ENCODE measurements at places on chromosomes 3 and 15.
A peak's percentile ranks its signal among the peaks of the same experiment; 100 is the strongest.

DNA sequence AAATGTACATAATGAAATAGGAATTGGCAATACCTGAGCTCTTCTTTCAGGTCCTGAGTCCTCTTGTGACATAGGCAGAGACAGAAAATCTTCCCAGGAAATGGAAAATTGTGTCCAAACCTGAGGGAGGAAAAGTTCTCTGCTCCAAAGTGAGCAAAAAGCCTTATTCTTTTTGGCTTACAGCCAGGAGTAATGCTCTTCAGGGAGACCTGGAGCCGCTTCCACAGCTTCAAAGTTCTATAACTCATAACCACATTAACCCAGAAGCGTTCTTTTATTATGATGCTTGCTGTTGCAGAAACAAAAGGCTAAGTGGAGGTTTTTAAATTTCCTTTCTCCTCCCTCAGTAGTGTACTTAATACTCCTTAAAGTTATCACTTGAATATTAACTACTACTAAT, 633 bp downstream of the IGSF10 start:
- no peak for DNase-seq

DNA sequence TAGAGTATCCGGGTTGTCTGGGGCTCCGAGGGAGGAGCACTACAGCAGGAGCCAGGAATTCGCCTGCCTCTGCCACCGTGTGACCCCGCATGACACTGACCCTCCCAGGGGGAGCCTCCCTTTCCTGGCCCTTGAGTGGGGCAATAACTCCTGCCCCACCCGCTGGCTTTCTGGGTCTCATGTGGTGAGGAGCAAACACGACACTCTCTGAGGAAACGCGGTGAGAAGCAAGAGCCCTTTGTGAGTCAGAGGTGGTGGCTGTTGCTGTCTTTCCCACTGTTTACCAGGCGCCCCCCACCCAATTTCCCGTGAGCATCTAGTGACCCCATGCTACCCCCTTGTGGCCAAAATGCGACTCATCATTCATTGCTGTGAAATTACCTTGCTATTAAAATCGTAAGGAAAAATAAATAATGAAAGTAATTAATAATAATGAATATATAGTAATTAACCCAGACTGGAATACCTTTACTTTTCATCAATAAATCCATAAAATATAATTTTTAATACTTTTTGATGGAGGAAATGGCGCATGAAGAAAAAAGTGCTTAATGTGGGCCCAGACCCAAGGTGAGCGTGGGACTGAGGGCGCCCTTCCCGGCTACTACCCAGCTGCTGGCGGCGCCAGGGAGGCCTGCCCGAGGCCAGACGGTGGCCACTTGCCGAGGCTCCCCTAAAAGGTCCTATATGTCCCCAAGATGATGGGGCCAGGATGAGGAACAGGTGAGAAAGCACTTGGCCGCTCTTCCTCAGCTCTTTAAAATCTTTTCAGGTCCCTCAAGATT, 29.3 kb downstream of the CCNL1 start:
- peak; percentile 5 for DNase-seq

GRCh38 chr3:194198938-194199337, 63.0 kb downstream of the HES1 start:
- DNase-seq: no peak

DNA sequence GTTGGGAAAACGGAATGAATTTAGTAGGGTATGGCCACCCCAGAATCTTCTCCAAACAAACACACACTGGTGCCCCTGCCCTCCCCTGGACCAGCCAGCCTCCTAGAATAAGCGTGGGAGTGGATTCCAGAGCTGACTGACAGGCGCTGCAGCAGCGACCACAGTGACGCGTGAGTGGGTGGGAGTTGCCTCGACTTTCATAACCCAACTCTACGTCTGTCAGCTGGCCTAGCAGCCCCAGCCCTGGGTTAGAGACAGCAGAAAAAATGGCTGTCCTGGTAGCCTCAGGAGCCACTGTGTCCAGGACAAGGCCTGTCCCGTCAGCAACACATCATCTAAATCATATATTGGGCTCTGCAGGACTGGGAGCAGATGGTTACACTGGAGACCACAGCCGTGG, 10.0 kb downstream of the PLA2G4B start:
- DNase-seq: no peak

DNA sequence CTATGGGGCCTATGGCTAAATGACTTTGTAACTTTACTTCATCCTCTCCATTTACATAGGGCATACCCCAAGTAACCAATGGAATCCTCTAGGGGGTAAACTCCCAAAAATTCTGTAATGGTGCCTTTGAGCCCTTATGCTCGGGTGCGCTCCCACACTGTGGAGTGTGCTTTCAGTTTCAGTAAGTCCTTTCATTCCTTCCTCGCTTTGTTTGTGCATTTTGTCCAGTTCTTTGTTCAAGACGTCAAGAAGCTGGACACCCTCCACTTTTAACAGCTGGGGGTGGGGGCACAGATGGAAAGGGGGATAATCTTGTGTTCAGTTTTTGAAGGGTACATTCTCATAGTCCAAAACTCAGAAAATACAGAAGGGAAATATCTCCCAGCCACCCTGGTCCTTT, 84.4 kb upstream of the C2CD4B start:
- DNase-seq: no peak

Data from stimulated activated CD8-positive, alpha-beta memory T cell treated with anti-CD3 and anti-CD28 coated beads, Interleukin-15, amount 100 ng/mL, for 24 hours (primary cell).